ENCODE measurements at places on chromosomes 5 and 9.

- H3K4me1 ChIP-seq, result no peaks in the 10 kb centered on the region
- no peaks in the 10 kb centered on the region for H3K27me3 ChIP-seq
- no peak overlapping the region for H3K4me3 ChIP-seq
- H3K36me3 ChIP-seq, result peaks cover 15% of the 10 kb centered on the region
- peak; percentile 81 for DNase-seq
Observed at GRCh38 chr5:97162045-97162444, 19.6 kb upstream of the LIX1 start.

DNA sequence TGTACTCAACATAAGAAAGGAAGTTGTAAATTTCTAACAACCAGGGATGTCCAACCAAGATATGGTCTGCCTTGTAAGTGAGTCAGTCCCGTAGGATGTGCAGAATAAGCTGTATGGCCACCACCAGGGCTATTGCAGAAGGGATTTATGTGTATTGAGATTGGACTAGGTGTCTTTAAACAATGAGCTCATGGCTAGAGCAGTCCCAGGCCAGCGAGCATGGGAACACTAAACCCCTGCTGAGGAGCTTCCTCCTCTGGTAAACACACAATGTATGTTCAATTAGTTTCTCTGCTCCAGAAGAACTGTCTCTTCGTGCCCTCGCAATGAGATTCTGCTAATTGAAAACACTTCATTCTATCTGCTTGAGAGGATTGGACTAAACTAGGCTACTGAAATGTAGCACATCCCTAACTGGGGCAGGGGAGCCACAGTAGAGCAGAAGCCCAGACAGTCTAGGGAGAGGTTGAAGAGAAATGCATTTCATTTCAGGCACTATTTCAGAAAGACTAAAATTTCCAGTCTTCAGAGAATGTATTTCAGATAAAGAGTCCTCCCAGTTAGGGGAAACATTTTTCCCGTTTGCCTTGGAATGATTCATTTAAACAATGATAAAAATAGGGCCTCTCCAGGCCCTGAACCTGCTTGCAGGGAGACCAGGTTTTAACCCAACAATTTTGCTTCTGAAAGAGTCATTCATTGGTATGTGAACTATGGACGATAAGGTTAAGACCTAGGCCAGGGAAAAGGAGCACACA is 154.7 kb downstream of the FAM114A2 start:
- H3K27me3 ChIP-seq, result no peaks in the 10 kb centered on the region
- no peaks in the 10 kb centered on the region for H3K36me3 ChIP-seq
- peak; percentile 65 for DNase-seq
- peak overlapping the region; percentile 64 for H3K27ac ChIP-seq
- peaks cover 53% of the 10 kb centered on the region for H3K4me1 ChIP-seq

DNA sequence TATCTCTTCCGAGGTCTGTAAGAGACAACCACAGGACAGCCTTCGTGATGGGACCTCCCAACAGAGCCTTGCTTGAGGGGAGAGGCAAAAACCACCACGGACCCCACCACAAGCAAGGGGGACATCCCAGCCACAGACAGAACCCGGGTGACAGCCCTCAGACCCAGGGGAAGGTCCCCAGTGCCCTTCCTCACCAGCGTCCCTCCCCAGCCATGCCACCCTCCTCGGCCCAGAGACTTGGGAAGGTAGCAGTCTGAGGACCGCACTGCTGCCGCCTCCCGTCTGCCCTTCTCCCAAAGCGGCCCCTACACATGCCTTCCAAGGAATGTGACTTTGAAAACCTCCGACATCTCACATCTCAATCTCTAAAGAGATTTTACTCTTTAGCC is 13.4 kb downstream of the IPPK start:
- H3K27ac ChIP-seq, result no peak overlapping the region
- no peak overlapping the region for H3K4me3 ChIP-seq
- no peaks in the 10 kb centered on the region for H3K27me3 ChIP-seq
- DNase-seq, result no peak

- no peaks in the 10 kb centered on the region for H3K27me3 ChIP-seq
- H3K4me1 ChIP-seq, result no peaks in the 10 kb centered on the region
- no peak for DNase-seq
- H3K27ac ChIP-seq, result no peak overlapping the region
- no peaks in the 10 kb centered on the region for H3K36me3 ChIP-seq
- no peak overlapping the region for H3K4me3 ChIP-seq
Observed at GRCh38 chr5:52708463-52708862, 79.3 kb upstream of the ITGA1 start.

GRCh38 chr5:140498591-140498990 is 48.9 kb upstream of the EIF4EBP3 start:
- H3K4me3 ChIP-seq, result no peak overlapping the region
- H3K4me1 ChIP-seq, result no peaks in the 10 kb centered on the region
- peaks cover 4% of the 10 kb centered on the region for H3K36me3 ChIP-seq
- no peak overlapping the region for H3K27ac ChIP-seq
- no peaks in the 10 kb centered on the region for H3K27me3 ChIP-seq
- no peak for DNase-seq

DNA sequence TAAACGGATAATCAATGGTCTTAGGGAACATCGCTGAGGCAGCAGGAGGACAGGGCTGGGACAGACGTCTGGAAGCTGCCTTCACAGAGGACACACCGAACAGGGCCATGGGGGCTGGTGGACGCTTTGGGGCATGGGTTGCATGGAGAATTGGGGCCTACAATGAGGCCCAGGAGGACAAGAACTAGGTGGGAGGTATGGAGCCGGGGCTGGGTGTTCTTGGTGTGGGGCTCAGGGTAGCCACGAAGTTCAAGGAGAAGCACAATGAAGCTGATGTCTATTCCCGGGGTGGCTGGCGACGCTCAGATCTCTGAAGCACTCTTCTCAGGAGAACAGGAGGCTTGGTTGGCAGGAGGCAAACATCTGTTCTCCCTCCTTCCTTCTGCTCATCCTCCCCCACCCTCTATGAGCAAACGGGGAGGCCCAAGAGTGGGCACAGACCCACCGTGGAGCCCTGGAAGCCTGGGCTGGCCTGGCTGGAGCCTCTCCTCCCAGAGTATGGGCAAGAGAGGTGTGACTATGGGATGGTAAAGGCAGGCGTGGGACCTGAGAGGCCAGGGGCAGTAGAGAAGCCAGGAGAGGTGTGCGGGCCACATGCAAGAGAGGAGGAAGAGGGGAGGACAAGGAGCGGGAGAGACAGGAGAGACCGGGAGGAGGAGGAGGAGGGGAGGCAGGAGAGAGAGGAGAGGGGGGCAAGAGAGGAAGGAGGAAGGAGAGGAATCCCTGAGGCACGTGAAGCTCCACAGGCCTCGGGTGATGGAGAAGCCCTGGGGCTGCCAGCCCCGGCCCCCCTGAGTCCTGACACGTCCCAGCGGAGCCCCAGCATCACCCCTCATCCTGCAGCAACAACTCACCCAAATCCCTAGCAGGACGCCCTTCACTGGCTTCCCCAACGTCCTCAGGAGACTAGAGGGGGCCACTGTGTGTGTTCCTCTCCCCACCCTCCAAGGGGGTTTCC is 159.1 kb downstream of the OLFM1 start:
- H3K27me3 ChIP-seq, result no peaks in the 10 kb centered on the region
- no peak for DNase-seq
- H3K4me3 ChIP-seq, result no peak overlapping the region

DNA sequence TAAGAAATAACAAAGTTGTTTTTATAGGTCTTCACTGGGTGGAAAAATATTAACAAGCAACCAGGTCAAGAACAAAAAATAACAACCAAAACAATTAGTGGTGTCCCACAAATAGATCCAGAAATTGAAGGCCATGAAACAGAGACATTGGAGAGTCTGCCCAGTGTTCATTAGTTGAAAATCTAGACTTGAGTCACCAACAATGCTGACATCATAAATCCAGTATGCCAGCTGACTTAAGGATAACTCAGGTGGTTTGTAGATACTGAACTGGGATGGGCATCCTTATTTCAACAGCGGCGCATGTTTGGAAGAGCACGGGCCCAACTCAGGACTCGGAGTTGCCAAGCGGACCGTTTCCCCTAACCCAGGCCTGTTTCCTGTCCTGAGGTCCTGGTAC is 80.7 kb upstream of the TNFAIP8 start:
- H3K4me1 ChIP-seq, result peaks cover 6% of the 10 kb centered on the region
- H3K27me3 ChIP-seq, result no peaks in the 10 kb centered on the region
- no peak for DNase-seq

GRCh38 chr9:121620777-121621449 is 30.5 kb upstream of the DAB2IP start:
- H3K4me3 ChIP-seq, result no peak overlapping the region
- H3K27ac ChIP-seq, result no peak overlapping the region
- peaks cover 4% of the 10 kb centered on the region for H3K4me1 ChIP-seq
- peak; percentile 74 for DNase-seq
- H3K36me3 ChIP-seq, result no peaks in the 10 kb centered on the region

DNA sequence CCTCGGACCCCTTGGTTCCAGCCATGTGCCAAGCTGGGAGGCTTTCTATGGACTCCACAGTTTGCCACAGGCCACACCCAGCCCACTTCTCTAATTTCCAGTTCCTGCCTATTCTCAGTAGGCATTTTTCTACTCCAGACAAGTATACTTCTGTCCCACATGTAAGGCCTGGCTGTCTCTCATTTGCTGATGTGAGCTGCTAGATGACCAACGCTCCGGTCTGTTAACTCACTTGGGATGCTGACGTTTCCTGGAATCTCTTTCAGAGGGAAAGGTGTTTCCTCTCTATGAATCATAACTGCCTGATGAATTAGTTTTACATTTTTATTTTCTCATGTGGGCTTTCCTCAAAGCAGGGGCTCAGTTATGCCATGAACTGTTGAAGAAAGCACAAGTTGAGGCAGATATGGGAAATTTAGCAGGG is 36.3 kb downstream of the ERGIC1 start:
- H3K4me1 ChIP-seq, result peaks cover 20% of the 10 kb centered on the region
- no peak overlapping the region for H3K27ac ChIP-seq
- no peaks in the 10 kb centered on the region for H3K36me3 ChIP-seq
- no peak overlapping the region for H3K4me3 ChIP-seq

DNA sequence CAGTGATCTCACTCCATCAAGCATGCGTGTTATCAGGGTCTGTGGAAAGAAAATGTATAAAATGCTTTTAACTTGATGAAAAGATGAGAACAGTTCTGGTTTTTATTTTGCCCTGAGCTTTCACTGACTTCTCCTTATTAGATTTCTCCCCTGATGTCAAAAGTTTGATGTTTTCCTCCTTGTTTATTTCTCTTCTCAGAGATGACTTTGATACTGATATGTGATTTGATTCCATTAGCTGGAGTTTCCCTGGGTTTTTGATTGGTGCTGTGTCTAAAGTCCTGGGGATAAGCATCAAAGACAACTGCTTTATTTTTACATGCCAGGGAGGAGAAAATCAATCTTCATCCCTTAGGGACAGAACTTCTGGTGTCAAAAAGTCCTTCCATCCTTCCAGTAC is 510.0 kb downstream of the KCTD16 start:
- H3K27ac ChIP-seq, result no peak overlapping the region
- DNase-seq, result no peak
- H3K36me3 ChIP-seq, result no peaks in the 10 kb centered on the region
- H3K4me3 ChIP-seq, result no peak overlapping the region
- H3K4me1 ChIP-seq, result peaks cover 6% of the 10 kb centered on the region
- H3K27me3 ChIP-seq, result no peaks in the 10 kb centered on the region

DNA sequence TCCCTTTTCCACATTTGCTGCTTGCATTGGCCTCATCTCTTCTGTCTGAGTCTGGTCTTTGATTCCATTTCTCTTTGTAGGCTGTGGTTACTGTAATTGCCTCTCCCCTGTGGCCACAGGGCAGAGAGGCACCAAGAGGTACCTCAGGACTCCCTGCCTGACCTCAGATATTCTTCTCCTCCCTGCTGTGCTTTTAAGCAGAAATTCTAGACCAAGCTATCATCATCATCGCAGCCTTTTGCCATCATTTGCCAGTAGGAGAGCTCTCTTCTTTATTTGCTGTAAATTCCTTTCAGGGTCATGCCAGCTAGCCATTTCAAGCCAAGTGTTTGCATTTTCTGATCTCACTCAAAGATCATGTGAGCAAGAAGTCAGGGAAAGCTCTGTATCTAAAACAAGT is 369.6 kb downstream of the ICE1 start:
- no peak for DNase-seq
- no peak overlapping the region for H3K27ac ChIP-seq
- H3K4me3 ChIP-seq, result no peak overlapping the region
- no peaks in the 10 kb centered on the region for H3K27me3 ChIP-seq
- H3K4me1 ChIP-seq, result peaks cover 15% of the 10 kb centered on the region
- no peaks in the 10 kb centered on the region for H3K36me3 ChIP-seq

- no peaks in the 10 kb centered on the region for H3K36me3 ChIP-seq
- no peak for DNase-seq
- no peak overlapping the region for H3K27ac ChIP-seq
- H3K4me1 ChIP-seq, result no peaks in the 10 kb centered on the region
- no peaks in the 10 kb centered on the region for H3K27me3 ChIP-seq
Observed at GRCh38 chr9:33192493-33193255, 25.5 kb upstream of the B4GALT1 start.

DNA sequence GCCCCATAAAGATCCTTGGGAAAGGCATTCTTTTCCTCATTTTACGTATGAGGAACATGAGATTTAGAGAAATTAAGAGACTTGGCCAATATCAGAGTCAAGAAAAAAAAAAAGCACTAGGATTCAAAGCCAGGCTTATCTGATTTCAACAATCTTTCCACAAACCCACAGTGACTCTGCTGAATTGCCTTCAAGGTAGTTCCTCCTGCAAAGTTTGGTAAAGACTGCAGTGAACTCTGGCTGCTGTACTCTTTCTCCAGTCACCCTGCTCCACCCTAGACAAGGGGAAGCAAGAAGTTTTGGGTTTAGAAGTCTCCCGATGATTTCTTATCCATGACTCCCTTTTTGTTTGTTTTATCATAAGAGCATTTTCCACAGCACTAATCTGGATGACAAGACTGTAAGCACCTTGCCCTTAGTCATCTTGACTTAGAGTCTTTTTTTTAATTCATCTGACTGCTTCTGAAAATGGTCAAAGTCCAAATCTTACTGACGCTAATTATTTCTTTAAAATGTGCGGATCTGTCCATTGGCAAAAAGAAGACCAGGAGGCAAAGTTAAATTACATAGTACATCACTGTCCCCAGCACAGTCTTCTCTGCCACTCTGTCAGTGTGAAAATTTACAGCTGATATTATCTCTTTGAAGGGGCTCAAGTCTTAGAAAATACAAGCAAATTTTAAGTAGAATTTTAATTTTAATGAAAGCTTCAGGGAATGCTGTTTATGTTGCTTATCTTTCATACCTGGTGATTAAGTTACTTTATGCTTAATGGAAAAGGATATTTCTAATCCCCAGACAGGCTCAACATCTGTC is 180.1 kb downstream of the TTLL11 start:
- DNase-seq, result no peak
- H3K27me3 ChIP-seq, result no peaks in the 10 kb centered on the region
- H3K36me3 ChIP-seq, result no peaks in the 10 kb centered on the region
- no peak overlapping the region for H3K27ac ChIP-seq
- H3K4me1 ChIP-seq, result no peaks in the 10 kb centered on the region
- H3K4me3 ChIP-seq, result no peak overlapping the region

GRCh38 chr5:59583151-59583809 is 310.2 kb downstream of the PDE4D start:
- H3K4me1 ChIP-seq, result peaks cover 35% of the 10 kb centered on the region
- no peak overlapping the region for H3K27ac ChIP-seq
- no peaks in the 10 kb centered on the region for H3K27me3 ChIP-seq
- H3K4me3 ChIP-seq, result no peak overlapping the region

GRCh38 chr9:4491626-4491975 is 1.3 kb downstream of the SLC1A1 start:
- peaks cover 25% of the 10 kb centered on the region for H3K27me3 ChIP-seq
- peaks cover 4% of the 10 kb centered on the region for H3K4me1 ChIP-seq
- H3K36me3 ChIP-seq, result no peaks in the 10 kb centered on the region

Measured in neural progenitor cell (in vitro differentiated cells).